ENCODE measurements at places on chromosomes 4 and X. TPM values are rescaled to one million over a fixed set of nuclear protein-coding genes. Genes with fewer than 3 reads are reported as not detected.

DNA sequence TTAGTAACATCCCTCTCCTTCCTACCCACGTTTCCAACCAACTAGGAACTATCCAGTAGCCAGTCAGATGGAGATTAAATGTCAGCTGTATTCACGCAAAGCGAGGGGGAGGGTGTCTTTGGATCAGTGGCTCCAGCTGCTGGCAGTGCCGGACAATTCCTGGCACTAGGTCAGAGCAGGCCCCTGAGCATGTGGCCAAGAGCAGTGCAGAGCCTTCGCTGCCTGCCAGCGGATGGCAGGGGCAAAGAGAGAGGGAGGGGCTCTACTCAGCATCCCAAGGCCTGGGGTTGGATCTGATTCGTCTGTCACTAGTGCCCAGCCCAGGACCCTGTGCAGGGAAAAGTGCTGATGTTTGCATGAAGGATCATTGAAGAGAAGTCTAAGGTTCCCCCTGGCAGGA, 28.7 kb upstream of the JAKMIP1 start:
- H3K4me1 ChIP-seq = no peaks in the 10 kb centered on the region
- H3K27me3 ChIP-seq = no peaks in the 10 kb centered on the region
- H3K27ac ChIP-seq = no peak overlapping the region
- H3K36me3 ChIP-seq = no peaks in the 10 kb centered on the region

DNA sequence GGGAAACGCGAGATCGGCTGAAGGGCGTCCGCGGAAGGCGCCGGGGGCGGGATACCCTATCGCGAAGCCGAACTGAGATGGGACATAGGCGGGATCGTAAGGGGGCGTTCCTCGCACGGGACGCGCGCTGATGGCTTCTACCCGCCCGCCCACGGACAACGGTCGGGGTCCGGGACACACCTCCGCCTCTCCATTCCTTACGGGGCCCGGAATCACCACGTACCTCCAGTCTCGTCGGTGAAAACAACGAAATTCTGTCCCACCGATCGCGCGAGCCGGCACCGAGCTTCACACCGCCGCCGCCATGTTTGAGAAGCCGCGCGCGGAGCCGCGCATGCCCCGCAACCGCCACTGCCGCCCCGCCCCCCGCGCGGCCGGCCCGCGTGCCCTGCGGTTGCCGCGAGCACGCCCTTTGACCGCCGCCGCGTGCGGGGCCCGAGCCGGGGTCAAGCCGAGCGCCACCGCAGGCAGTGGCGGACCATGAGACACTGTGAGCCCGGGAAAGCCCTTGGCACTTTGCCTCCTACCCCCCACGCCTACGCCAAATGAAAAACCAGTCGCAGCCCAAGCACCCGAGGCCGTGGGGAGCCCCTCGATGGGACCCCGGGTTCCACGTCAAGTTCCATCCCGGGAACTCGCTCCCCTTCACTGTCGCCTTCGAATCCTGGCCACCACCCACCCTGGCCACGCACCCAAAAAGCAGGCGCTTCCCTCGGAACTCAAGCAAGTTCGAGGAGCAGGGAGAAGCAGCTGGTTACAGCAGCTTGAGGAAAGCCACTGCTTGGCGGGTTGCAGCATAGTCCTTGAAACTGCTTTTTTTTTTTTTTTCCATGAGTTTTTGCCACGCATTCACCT, at the start of gene SCML2:
Gene SCML2 (minus strand): TSS at position 320 of the 855 bp plus-strand sequence. CDS start 20,617 bp downstream, outside the sequence.
- no peak within 1 kb of the TSS for H3K27ac ChIP-seq
- peaks cover 4% of the 10 kb centered on the region for H3K4me1 ChIP-seq
- DNase-seq = peak; percentile 31
- no peaks in the 10 kb centered on the region for H3K36me3 ChIP-seq
- no peaks in the 10 kb centered on the region for H3K27me3 ChIP-seq
- H3K4me3 ChIP-seq = peak within 1 kb of the TSS; percentile 58

DNA sequence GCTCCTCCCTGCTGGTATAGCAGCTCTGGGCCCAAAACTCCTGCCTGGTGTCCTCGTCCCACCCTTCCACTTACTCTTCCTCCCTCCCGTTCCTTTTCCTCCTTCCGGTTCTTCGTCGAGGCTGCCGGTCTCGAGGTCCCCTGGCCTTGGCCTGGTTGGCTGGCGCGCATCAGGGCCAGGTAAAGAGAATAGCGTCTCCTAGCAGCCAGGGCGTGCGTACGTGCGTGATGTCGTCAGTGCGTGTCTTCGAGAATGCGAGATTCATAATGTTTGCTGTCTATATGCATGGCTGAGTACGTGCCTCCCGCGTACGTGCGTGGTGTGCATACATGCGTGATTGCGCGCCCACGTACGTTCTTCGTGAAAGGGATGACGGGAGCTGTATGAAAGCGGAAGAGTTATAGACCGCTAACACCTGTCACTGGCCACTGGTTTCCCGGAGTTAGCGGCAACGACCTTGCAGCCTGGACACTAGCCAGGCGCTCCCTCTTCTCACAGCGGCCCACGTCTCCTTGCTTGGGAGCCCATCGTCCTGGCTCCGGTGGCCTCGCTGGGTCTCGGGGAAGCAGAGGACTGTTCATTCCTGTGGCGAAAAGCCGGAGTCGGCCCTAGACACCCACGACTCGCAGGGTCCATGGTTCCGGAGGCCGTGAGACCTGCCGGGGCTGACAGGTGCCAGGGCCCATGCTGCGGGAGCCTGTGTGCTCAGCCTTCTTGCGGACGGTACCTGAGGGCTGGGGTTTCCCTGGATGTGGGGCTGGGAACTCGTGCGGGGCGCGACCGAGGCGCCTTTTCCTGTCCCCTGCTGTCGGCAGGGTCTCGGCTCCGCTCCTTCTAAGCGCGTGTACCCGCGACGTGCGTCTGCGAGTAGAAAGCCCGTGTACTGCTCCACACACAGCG, at the start of gene EOLA1:
Gene EOLA1 (plus strand): TSS at position 392 of the 900 bp plus-strand sequence. CDS start 4,619 bp downstream, outside the sequence.
- no peaks in the 10 kb centered on the region for H3K27me3 ChIP-seq
- H3K4me3 ChIP-seq = peak within 1 kb of the TSS; percentile 61
- peak; percentile 86 for DNase-seq
- H3K36me3 ChIP-seq = no peaks in the 10 kb centered on the region

DNA sequence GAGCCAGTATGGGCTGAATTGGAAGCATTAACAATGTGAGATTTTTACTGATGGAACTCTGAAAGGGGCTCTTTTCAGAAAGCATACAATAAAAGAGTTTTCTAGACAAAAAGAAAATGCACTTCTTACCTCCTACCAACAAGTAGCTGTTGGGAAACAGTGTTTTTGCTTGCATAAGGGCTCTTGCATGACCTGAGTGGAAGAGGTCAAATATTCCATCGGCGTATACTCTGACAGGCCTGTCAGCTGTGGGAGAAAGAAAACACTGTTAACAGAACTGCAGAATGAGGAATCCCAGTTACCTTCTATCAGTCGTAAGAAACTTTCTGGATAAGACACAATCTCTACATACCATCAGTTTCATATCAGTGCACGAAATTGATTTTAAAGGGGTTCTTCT, 39.5 kb downstream of the PCYT1B start:
- H3K27ac ChIP-seq = no peak overlapping the region
- H3K36me3 ChIP-seq = no peaks in the 10 kb centered on the region
- H3K4me1 ChIP-seq = no peaks in the 10 kb centered on the region
- no peak overlapping the region for H3K4me3 ChIP-seq
- no peaks in the 10 kb centered on the region for H3K27me3 ChIP-seq

EPGN gene
- total RNA-seq = 0.18 TPM

DNA sequence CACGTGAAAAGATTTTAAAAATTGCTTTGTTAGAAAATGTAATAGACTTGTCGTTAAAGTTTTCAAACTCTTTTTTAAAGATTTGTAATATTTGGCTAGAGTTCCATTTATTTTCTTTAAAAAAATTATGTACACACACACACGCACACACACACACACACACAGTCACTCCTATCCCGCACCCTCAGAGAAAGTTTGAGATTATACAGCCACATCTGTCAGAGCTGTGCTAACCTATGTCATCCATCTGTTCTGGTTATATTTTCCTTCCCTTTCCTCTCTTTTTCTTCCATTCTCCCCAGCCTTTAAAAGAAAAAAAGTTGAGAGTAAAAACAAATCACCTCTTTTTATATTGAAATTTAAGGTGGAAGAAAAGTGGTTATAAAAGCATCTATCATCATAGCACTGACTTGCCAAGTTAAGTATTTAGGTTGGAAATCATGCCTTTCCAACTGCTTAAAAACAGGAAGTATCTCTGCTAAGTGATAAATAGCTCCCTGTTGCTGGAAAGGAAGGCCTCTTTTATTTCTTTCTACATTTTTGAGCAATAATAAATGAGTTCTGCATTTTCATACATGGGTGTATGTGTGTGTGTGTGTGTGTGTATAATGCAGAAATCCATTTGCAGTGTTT, 163.3 kb upstream of the SPRY1 start:
- no peak overlapping the region for H3K4me3 ChIP-seq
- no peak for DNase-seq
- peaks cover 20% of the 10 kb centered on the region for H3K4me1 ChIP-seq
- no peak overlapping the region for H3K27ac ChIP-seq

- no peak overlapping the region for H3K4me3 ChIP-seq
- H3K4me1 ChIP-seq = no peaks in the 10 kb centered on the region
- no peak overlapping the region for H3K27ac ChIP-seq
- H3K27me3 ChIP-seq = no peaks in the 10 kb centered on the region
- DNase-seq = no peak
- H3K36me3 ChIP-seq = peaks cover 82% of the 10 kb centered on the region
Observed at GRCh38 chrX:47210661-47211425, 7.6 kb upstream of the CDK16 start.

- no peak overlapping the region for H3K4me3 ChIP-seq
- DNase-seq = no peak
- no peak overlapping the region for H3K27ac ChIP-seq
- H3K27me3 ChIP-seq = no peaks in the 10 kb centered on the region
Observed at GRCh38 chr4:20684852-20685763, 15.2 kb upstream of the PACRGL start.

FATE1 gene
- total RNA-seq = not detected

FAM9B gene
- not detected for total RNA-seq

- H3K4me3 ChIP-seq = no peak overlapping the region
- no peaks in the 10 kb centered on the region for H3K27me3 ChIP-seq
- no peaks in the 10 kb centered on the region for H3K36me3 ChIP-seq
- 0 out of 2 replicates have a peak, but pooled peaks cover 4% of the 10 kb centered on the region for H3K4me1 ChIP-seq
- H3K27ac ChIP-seq = no peak overlapping the region
Observed at GRCh38 chr4:150814873-150815272, 200.2 kb downstream of the LRBA start.

VEGFC gene
- total RNA-seq = 19.0 TPM

DNA sequence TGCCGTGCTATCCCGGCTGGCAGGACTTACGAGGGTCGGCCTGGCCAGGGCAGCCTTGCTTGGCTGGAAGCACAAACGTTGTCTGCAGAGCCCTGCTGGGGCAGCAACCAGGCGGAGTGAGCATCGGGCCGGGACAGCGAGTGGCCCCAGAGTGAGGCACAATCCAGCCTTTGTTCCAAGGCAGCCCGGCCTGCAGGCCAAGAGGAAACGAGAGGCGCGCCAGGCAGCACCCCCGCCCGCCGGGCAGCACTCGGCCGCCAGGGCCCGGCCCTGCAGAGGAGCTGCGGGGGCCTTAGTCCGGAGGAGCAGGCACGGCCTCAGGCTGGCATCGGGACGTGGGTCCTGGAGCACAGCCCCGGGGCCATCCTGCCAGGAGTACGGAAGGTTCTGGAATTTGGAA, 24.1 kb downstream of the FGFRL1 start:
- no peak overlapping the region for H3K4me3 ChIP-seq
- H3K36me3 ChIP-seq = no peaks in the 10 kb centered on the region
- no peak overlapping the region for H3K27ac ChIP-seq
- peaks cover 14% of the 10 kb centered on the region for H3K4me1 ChIP-seq

FGG gene
- total RNA-seq = not detected

- H3K27ac ChIP-seq = no peak overlapping the region
- H3K27me3 ChIP-seq = no peaks in the 10 kb centered on the region
- peaks cover 26% of the 10 kb centered on the region for H3K4me1 ChIP-seq
- no peak overlapping the region for H3K4me3 ChIP-seq
- no peaks in the 10 kb centered on the region for H3K36me3 ChIP-seq
Observed at GRCh38 chr4:153232768-153233167, 28.5 kb downstream of the TRIM2 start.

NXF2B gene
- total RNA-seq = not detected

IL21 gene
- not detected for total RNA-seq

ATP1B4 gene
- total RNA-seq = not detected

- no peak overlapping the region for H3K4me3 ChIP-seq
- H3K36me3 ChIP-seq = no peaks in the 10 kb centered on the region
- H3K27me3 ChIP-seq = no peaks in the 10 kb centered on the region
- no peaks in the 10 kb centered on the region for H3K4me1 ChIP-seq
- H3K27ac ChIP-seq = no peak overlapping the region
Observed at GRCh38 chr4:176668324-176668723, 124.4 kb downstream of the VEGFC start.

FAM241A gene
- 2.1 TPM for total RNA-seq

GRCh38 chr4:41640906-41641305, 102.9 kb downstream of the LIMCH1 start:
- DNase-seq = peak; percentile 23
- no peaks in the 10 kb centered on the region for H3K36me3 ChIP-seq
- no peaks in the 10 kb centered on the region for H3K27me3 ChIP-seq
- H3K4me3 ChIP-seq = no peak overlapping the region
- peaks cover 30% of the 10 kb centered on the region for H3K4me1 ChIP-seq

BTC gene
- total RNA-seq = not detected

PPP2R2C gene
- not detected for total RNA-seq

DNA sequence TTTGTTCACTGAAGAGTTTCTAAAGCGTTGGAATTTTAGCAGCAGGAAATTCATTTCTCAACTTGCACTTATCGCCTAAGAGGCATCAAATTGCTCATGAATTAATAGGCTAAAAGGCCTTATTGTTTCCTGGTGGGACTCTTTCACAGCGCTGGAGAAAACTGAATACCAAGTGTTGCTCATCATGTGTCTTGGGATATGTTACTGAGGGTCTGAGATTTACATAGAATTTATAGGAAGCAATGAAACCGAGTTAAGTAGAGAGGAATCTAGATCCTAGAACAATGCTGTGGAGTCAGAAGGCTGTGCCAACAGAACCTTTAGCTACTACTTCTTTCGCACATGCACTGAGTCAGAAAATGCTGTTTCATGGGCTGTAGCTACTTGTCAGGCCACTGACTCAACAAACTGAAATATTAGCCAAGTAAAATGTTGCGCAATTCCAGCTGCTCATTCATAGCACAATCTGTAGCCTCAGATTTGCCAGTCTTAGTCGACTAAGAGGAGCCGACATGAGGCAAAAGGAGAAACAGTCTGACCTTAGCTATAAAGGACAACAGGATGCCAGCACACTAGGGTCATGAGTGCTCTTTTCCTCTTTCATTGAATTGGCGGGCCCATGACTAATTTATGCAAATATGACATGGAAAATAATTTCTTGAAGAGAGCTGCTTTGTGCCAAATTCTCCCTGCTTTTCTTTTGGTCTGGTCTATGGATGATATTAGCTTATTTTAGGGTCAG, 35.9 kb upstream of the CXCL8 start:
- H3K36me3 ChIP-seq = no peaks in the 10 kb centered on the region
- peaks cover 80% of the 10 kb centered on the region for H3K4me1 ChIP-seq
- no peak overlapping the region for H3K4me3 ChIP-seq
- DNase-seq = peak; percentile 92
- peak overlapping the region; percentile 99 for H3K27ac ChIP-seq

GRCh38 chr4:150070464-150071170, 7.6 kb upstream of the DCLK2 start:
- no peak overlapping the region for H3K4me3 ChIP-seq
- no peak overlapping the region for H3K27ac ChIP-seq
- no peaks in the 10 kb centered on the region for H3K27me3 ChIP-seq
- no peak for DNase-seq
